Melanocyte of skin (primary cell): ENCODE measurements at places on chromosomes 2 and 18. TPM values are rescaled to one million over a fixed set of nuclear protein-coding genes. Genes with fewer than 3 reads are reported as not detected.

The NDC80 gene
- total RNA-seq = 39.6 and 48.4 TPM in 2 replicates

The DUSP11 gene
- 20.0 and 28.7 TPM in 2 replicates for total RNA-seq

The GRHL1 gene
- 1.00 and 1.2 TPM in 2 replicates for total RNA-seq

The KATNAL2 gene
- 2.7 and 3.4 TPM in 2 replicates for total RNA-seq

The AMER3 gene
- total RNA-seq = not detected in 2 replicates

The CAPN14 gene
- 0.34 and 0.73 TPM in 2 replicates for total RNA-seq

The NXPH2 gene
- not detected in 2 replicates for total RNA-seq

The TEX51 gene
- not detected in 2 replicates for total RNA-seq

The SLC23A3 gene
- 1.00 and 1.9 TPM in 2 replicates for total RNA-seq

The TUBA4B gene
- total RNA-seq = not detected in 2 replicates

The ERBB4 gene
- total RNA-seq = under 0.01 TPM in 1 of 2 replicates, not detected in the other

The CDKL4 gene
- total RNA-seq = 0.67 and 1.4 TPM in 2 replicates

The MAP3K19 gene
- total RNA-seq = not detected in 2 replicates

The TBR1 gene
- under 0.01 TPM in 1 of 2 replicates, not detected in the other for total RNA-seq

The IL1F10 gene
- not detected in 2 replicates for total RNA-seq

The TXNL4A gene
- 49.9 and 91.2 TPM in 2 replicates for total RNA-seq

The GKN2 gene
- total RNA-seq = not detected in 2 replicates

The CFAP221 gene
- total RNA-seq = not detected in 2 replicates

The ANKRD44 gene
- 47.2 and 49.6 TPM in 2 replicates for total RNA-seq

The STEAP3 gene
- 3.6 and 6.5 TPM in 2 replicates for total RNA-seq

The RBM43 gene
- total RNA-seq = 4.1 and 8.0 TPM in 2 replicates

The TCF23 gene
- total RNA-seq = not detected in 2 replicates

The C2orf66 gene
- under 0.01 and 0.15 TPM in 2 replicates for total RNA-seq

The C18orf54 gene
- total RNA-seq = 3.2 and 4.7 TPM in 2 replicates

The SH2D6 gene
- 1.4 TPM in 1 of 2 replicates, not detected in the other for total RNA-seq
